ENCODE measurements at places on chromosomes 3 and 15.

DNA sequence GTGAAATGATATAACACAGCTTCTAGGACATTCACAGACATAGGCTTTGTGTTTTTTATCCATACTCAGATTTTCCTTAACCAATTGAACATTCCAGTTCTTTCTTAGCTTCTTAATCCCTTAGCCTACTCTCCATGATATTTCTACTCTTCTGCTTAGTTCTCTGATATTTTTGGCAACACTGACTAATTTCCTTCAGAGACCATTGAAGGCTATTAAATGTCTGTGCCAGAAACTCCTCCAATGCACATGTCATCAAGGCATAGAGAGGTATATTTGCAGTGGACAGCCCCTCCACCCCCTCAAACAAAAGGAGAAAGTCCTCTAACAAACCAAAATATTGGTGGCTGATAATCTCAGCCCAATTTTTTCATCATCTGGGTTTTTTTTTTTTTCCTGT lies 105.9 kb upstream of the TSC22D2 start:
- no peak for DNase-seq

- no peak for DNase-seq
Observed at GRCh38 chr3:36132214-36132613, 248.1 kb upstream of the STAC start.

DNA sequence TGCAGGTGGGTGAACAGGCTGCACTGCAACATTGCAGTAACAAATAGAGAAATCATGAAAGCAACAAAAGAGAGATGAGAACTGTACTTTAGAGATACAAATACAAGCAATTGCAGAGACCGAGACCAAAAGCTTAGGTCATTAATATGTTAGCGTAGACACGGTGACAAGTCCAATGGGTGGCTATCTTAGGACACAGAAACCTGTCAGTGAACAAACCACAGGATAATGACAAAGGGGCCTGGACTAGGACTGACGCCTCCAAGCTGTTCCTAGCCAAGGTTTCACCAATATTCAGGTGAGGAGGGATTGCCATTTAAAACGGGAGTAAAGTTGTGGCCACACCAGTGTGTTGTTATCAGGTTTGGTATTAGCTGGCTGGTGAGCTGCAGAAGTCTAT lies 41.7 kb upstream of the BLM start:
- DNase-seq: no peak

- DNase-seq: no peak
Observed at GRCh38 chr3:178147001-178147400, 389.2 kb upstream of the KCNMB2 start.

DNA sequence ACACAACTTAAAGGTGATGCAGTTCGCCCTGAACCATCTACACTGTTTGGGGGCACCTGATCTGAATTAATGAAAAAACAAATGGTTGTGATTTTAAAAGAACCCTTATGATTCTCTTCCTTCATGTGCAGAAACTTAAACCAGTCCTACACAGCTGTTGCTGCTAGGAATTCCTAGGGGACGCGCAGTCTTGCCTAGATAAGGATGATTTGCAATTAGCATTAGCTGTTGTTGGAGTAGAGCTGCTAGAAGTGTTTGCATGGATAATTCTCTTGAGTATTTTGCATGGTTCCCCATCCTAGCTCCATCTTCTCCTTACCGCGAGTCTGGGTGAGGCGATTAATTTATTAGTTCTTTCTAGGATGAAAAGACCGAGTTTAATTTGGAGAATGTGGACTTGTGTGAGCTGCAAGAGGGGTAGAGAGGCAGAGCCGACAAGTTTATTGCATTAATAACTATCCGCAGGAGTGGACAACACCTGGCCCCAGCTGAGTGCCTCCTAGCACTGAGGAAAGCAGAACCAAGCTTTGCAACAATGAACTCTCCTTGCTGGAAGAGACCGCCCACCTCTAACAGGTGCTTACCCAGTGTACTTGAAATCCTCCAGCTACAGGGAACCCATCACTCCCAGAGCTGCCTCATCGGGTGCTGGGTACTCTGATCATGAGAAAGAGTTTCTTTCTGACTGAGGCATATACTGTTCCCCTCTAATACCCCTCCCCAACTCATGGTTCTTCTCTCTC lies 75.0 kb upstream of the WNT7A start:
- no peak for DNase-seq

DNA sequence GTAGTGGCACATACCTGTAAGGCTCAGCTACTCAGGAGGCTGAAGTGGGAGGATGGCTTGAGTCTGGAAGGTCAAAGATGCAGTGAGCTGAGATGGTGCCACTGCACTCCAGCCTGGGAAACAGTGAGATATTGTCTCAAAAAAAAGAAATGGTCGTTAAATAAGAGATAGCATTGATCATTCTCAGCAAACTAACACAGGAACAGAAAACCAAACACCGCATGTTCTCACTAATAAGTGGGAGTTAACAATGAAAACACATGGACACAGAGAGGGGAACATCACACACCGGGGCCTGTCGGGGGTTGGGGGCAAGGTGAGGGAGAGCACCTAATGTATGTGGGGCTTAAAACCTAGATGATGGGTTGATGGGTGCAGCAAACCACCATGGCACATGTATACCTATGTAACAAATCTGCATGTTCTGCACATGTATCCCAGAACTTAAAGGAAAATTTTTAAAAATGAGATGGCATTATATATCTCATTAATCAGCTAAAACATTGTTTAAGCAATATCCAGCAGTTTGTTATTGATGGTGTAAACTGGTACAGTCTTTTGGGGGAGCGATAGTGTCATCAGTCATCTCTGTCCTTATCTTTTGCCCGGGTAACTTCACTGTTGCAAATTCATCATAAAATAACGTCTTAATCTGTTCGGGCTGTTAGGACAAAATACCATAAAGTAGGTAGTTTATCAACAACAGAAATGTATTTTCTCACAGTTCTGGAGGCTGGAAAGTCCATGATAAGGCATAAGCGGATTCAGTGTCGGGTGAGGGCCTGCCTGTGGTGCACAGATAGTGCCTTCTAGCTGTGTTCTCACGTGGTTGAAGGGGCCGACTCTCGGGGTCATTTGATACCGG lies 1.7 kb upstream of the MAN2A2 start:
- no peak for DNase-seq

- DNase-seq: no peak
Observed at GRCh38 chr3:66200147-66200546, 20.7 kb upstream of the SLC25A26 start.

DNA sequence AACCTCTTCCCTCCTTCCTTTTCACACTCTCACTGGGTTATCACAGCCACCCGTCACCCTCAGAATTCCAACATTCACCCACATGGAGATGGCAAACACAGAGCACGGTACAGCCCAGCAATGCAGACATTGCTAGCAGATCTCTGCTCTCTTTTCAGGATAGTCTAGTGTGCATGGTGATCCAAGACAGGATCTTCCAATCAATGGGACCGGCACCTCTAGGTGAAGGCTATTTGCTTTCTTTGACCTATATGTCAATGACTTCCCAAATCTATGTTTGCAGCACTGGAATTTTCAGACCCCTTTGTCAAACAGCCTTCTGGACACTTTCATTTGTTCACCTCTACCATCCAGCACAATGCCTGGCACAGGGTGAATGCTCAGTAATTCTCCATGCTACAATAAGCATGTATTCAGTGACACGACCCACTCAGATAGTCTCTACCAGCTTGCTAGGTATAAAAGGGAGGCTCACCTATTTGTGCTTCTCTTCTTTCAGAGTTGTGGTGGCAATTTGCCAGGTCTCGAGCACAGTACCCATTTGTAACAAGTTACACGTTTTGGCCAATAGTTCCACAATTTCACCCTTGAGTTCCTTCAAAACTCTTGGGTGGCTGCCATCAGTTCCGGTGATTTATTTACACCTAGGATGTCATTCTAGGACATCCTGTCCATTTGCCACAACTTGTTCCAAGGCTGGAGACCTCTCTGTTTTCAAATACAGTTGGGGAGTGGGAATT lies 279.1 kb upstream of the ICE2 start:
- no peak for DNase-seq
